ENCODE measurements at places on chromosomes 11 and 22. TPM values are rescaled to one million over a fixed set of nuclear protein-coding genes. Genes with fewer than 3 reads are reported as not detected.

- H3K36me3 ChIP-seq, result peaks cover 7% of the 10 kb centered on the region
- H3K27me3 ChIP-seq, result no peaks in the 10 kb centered on the region
- H3K4me3 ChIP-seq, result no peak overlapping the region
- DNase-seq, result no peak
- no peak overlapping the region for H3K27ac ChIP-seq
Observed at GRCh38 chr22:20065896-20066616, 14.0 kb upstream of the DGCR8 start.

GRCh38 chr11:62705413-62705812 is 1.8 kb downstream of the BSCL2 start:
- H3K4me3 ChIP-seq, result peak overlapping the region; percentile 90
- H3K27ac ChIP-seq, result peak overlapping the region; percentile 83
- DNase-seq, result no peak
- H3K27me3 ChIP-seq, result no peaks in the 10 kb centered on the region

GRCh38 chr11:86537541-86538222 is 134.7 kb downstream of the ME3 start:
- H3K4me1 ChIP-seq, result no peaks in the 10 kb centered on the region
- no peak for DNase-seq
- no peak overlapping the region for H3K27ac ChIP-seq
- no peak overlapping the region for H3K4me3 ChIP-seq

DNA sequence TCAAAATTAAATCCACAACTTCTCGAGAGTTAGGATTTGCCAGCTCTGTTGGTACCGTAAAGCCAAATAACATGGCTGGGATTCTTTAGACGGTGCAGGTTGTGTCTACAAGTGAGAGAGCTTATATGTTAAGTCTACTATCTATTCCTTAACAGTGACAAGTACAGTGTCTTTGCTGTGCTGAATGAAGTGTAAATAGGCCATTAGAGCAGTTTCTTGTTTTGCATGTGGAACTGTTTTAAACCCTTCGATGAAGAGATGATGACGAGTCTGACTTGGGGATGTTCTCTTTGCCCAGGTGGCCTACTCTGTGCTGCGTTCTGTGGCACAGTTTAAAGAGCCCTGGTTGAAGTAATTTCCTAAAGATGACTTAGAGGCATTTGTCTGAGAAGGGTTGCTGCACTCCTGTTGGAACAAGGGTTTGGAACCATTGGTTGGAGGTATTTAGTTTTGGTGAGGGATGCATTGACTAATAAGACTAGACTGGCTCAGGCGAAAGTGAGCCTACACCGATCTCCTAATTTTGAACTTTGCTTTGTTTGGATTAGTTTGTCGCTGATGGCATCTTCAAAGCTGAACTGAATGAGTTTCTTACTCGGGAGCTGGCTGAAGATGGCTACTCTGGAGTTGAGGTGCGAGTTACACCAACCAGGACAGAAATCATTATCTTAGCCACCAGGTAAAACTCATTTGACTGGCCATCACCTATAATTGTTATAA is 988 bp downstream of the RPS3 start:
- H3K27me3 ChIP-seq, result peaks cover 5% of the 10 kb centered on the region
- peak overlapping the region; percentile 98 for H3K27ac ChIP-seq
- peak overlapping the region; percentile 96 for H3K4me3 ChIP-seq

GRCh38 chr11:35507688-35508087 is 17.7 kb downstream of the PAMR1 start:
- no peaks in the 10 kb centered on the region for H3K36me3 ChIP-seq
- H3K27ac ChIP-seq, result no peak overlapping the region
- H3K27me3 ChIP-seq, result peaks cover 10% of the 10 kb centered on the region

GRCh38 chr22:46159777-46160176 is 9.5 kb downstream of the PPARA start:
- H3K27ac ChIP-seq, result no peak overlapping the region
- no peaks in the 10 kb centered on the region for H3K27me3 ChIP-seq
- no peak for DNase-seq
- peaks cover 16% of the 10 kb centered on the region for H3K36me3 ChIP-seq

- H3K4me1 ChIP-seq, result peaks cover 41% of the 10 kb centered on the region
- no peaks in the 10 kb centered on the region for H3K27me3 ChIP-seq
- H3K27ac ChIP-seq, result peak overlapping the region; percentile 91
- H3K36me3 ChIP-seq, result peaks cover 31% of the 10 kb centered on the region
- no peak for DNase-seq
Observed at GRCh38 chr11:35058669-35059434, 80.1 kb upstream of the CD44 start.

DNA sequence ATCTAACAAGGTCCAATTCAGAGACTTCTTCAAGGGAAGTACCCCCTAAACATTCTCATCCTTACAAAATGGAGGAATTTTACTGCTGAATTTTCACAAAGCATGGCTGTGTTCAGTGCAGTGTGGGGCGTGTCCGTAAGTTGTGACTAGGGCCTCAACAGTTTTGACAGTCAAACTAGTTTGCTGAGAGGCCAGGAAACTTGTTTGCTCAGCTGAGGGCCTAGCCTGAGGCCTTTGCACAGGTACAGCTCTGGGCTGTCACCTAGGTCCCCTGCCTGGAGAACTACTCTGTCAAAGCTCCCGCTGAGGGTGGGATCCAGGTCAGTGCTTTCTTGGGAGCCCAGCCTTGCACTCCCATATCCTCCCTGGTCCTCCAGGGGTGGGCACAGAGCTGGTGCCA is 27.9 kb downstream of the TCP11L1 start:
- H3K36me3 ChIP-seq, result peaks cover 35% of the 10 kb centered on the region
- no peak overlapping the region for H3K27ac ChIP-seq
- H3K4me1 ChIP-seq, result peaks cover 26% of the 10 kb centered on the region
- no peaks in the 10 kb centered on the region for H3K27me3 ChIP-seq
- DNase-seq, result no peak

DNA sequence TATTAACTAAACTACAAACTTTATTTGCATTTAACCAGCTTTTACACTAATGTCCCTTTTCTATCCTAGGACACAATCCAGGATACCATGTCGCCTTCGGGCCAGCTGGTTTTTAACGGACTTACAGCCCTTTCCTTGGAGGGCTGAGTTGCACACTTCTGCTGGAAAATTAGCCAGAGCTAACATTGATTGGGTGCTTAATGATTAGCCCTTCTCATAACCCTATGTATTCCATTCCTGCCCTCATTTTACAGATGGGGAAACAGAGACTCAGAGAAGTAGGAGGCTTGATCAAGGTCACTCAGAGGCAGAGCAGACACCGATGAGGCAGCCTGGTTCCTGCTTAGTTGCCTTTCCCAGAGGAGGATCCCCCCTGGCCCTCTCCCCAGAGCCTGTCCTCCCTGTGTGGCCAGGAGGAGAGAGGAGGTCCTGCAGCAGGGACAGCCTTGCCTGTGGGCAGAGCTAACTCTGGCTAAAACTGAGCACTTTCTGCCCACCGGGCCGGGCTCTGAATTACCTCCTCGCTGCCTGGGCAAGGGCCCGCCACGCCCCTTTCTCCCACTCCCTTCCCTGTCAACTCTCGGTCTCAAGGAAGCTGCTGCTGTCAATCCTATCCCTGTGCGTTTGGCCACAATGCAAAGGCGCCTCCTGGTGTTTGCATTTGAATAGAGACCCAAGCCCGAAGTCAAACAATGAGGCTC is 59.6 kb upstream of the PAX6 start:
- H3K36me3 ChIP-seq, result no peaks in the 10 kb centered on the region
- H3K27ac ChIP-seq, result no peak overlapping the region
- H3K27me3 ChIP-seq, result peaks cover 7% of the 10 kb centered on the region
- H3K4me1 ChIP-seq, result no peaks in the 10 kb centered on the region
- DNase-seq, result peak; percentile 35

GRCh38 chr11:47340980-47341775 is 11.3 kb downstream of the MYBPC3 start:
- no peak overlapping the region for H3K4me3 ChIP-seq
- H3K27ac ChIP-seq, result no peak overlapping the region
- H3K4me1 ChIP-seq, result no peaks in the 10 kb centered on the region
- no peaks in the 10 kb centered on the region for H3K27me3 ChIP-seq
- H3K36me3 ChIP-seq, result no peaks in the 10 kb centered on the region
- DNase-seq, result no peak

GRCh38 chr11:65304613-65305012 is 10.1 kb upstream of the CDC42EP2 start:
- H3K27me3 ChIP-seq, result no peaks in the 10 kb centered on the region
- H3K4me1 ChIP-seq, result no peaks in the 10 kb centered on the region
- no peak overlapping the region for H3K4me3 ChIP-seq
- no peak for DNase-seq

GRCh38 chr11:78801161-78801884 is 226.7 kb upstream of the NARS2 start:
- no peak for DNase-seq
- H3K27me3 ChIP-seq, result no peaks in the 10 kb centered on the region
- H3K27ac ChIP-seq, result no peak overlapping the region
- H3K36me3 ChIP-seq, result no peaks in the 10 kb centered on the region

GRCh38 chr11:71171576-71171975 is 80.8 kb downstream of the SHANK2 start:
- no peaks in the 10 kb centered on the region for H3K36me3 ChIP-seq
- no peak overlapping the region for H3K4me3 ChIP-seq
- H3K27ac ChIP-seq, result no peak overlapping the region

GRCh38 chr22:23888615-23889401 is 5.4 kb upstream of the MIF start:
- no peak overlapping the region for H3K27ac ChIP-seq
- H3K36me3 ChIP-seq, result peaks cover 7% of the 10 kb centered on the region
- no peak overlapping the region for H3K4me3 ChIP-seq
- no peak for DNase-seq
- no peaks in the 10 kb centered on the region for H3K27me3 ChIP-seq

DNA sequence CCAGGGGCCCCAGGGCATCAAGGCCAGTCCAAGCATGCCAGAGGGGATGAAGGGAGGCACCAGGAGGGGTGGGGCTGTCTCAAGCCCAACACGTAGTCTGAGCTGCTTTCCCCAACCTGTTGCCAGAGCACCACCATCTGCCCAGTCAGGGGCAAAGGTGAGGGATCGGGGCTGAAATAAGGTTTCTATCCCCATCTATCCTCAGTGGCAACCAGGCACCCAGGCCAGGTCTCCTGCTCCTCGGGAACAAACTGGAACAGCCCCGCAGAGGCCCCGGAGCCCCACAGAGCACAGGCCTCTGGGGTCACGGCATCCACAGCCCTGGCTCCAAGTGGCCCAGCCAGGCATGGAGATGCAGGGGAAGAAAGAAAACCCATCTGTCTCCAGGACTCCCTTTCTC is 19.3 kb downstream of the STARD10 start:
- no peak for DNase-seq
- H3K27me3 ChIP-seq, result peaks cover 6% of the 10 kb centered on the region
- H3K36me3 ChIP-seq, result no peaks in the 10 kb centered on the region
- H3K4me1 ChIP-seq, result peaks cover 13% of the 10 kb centered on the region
- H3K4me3 ChIP-seq, result no peak overlapping the region
- H3K27ac ChIP-seq, result no peak overlapping the region

- no peaks in the 10 kb centered on the region for H3K27me3 ChIP-seq
- DNase-seq, result peak; percentile 65
- H3K4me3 ChIP-seq, result peak overlapping the region; percentile 63
- H3K27ac ChIP-seq, result peak overlapping the region; percentile 94
Observed at GRCh38 chr11:60978546-60979380, 7.3 kb downstream of the CD6 start.

- H3K27me3 ChIP-seq, result no peaks in the 10 kb centered on the region
- no peak overlapping the region for H3K4me3 ChIP-seq
- no peak overlapping the region for H3K27ac ChIP-seq
- H3K4me1 ChIP-seq, result no peaks in the 10 kb centered on the region
- H3K36me3 ChIP-seq, result no peaks in the 10 kb centered on the region
- DNase-seq, result no peak
Observed at GRCh38 chr11:33588056-33588455, 112.6 kb downstream of the C11orf91 start.

GRCh38 chr11:69836401-69836800 is 17.2 kb upstream of the FGF3 start:
- H3K36me3 ChIP-seq, result no peaks in the 10 kb centered on the region
- peaks cover 20% of the 10 kb centered on the region for H3K27me3 ChIP-seq
- H3K4me3 ChIP-seq, result no peak overlapping the region
- no peak overlapping the region for H3K27ac ChIP-seq

GRCh38 chr11:63769714-63770455 is 1.3 kb upstream of the ZFTA start:
- H3K4me1 ChIP-seq, result peaks cover 15% of the 10 kb centered on the region
- H3K27me3 ChIP-seq, result peaks cover 31% of the 10 kb centered on the region
- H3K4me3 ChIP-seq, result peak overlapping the region; percentile 50
- no peak overlapping the region for H3K27ac ChIP-seq

- H3K27me3 ChIP-seq, result no peaks in the 10 kb centered on the region
- peak overlapping the region; percentile 17 for H3K27ac ChIP-seq
Observed at GRCh38 chr11:103070142-103070541, 21.8 kb downstream of the DCUN1D5 start.

DNA sequence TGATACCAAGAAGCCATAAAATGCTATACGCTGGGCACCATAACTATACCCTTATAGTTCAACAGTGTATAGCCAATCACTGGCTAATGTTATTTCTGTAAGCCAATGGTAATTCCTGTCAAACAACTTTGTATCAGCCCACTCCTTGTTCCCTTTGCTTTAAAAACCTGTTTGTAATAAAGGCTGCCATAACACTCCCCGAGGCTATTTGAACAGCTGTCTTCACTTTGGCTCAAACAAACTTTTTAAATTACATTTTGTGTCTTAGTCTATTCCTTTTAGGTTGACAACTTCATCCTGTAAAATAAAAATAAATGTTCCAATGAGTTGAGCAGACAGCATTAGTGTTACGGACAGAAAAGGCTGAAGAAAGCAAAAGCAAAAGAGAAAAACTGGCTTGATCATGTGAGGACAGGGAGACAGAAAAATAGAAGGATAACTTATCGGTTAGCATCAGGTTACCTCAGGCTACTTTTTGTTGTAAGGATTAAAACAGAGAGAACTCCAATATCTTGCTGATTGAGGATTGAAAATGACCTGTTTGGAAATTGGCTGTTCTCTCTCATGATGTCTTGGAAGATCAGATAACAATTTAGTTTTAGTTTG is 95.0 kb downstream of the AASDHPPT start:
- no peaks in the 10 kb centered on the region for H3K4me1 ChIP-seq
- H3K4me3 ChIP-seq, result no peak overlapping the region
- no peak for DNase-seq
- H3K27me3 ChIP-seq, result no peaks in the 10 kb centered on the region
- no peak overlapping the region for H3K27ac ChIP-seq
- no peaks in the 10 kb centered on the region for H3K36me3 ChIP-seq

GRCh38 chr11:3156282-3156660 is 8.8 kb downstream of the OSBPL5 start:
- H3K36me3 ChIP-seq, result no peaks in the 10 kb centered on the region
- DNase-seq, result no peak
- H3K4me1 ChIP-seq, result peaks cover 13% of the 10 kb centered on the region
- H3K4me3 ChIP-seq, result no peak overlapping the region
- peaks cover 6% of the 10 kb centered on the region for H3K27me3 ChIP-seq

The NRXN2 gene
- 0.34 TPM for total RNA-seq

The OR2AG2 gene
- 0.23 TPM for total RNA-seq

The AGBL2 gene
- 5.6 TPM for total RNA-seq

The CRYAB gene
- not detected for total RNA-seq

The MORC2 gene
- total RNA-seq, result 31.5 TPM

The SLC1A2 gene
- total RNA-seq, result not detected

The OR5D18 gene
- not detected for total RNA-seq

The MIAT gene
- 23.6 TPM for total RNA-seq

The TTC38 gene
- 25.1 TPM for total RNA-seq

The OR5A1 gene
- total RNA-seq, result not detected

The FGF19 gene
- total RNA-seq, result not detected

The HTR3A gene
- total RNA-seq, result not detected

The CCDC81 gene
- total RNA-seq, result 0.66 TPM

The OR52A1 gene
- not detected for total RNA-seq

The UBQLNL gene
- total RNA-seq, result 0.23 TPM

All from activated CD8-positive, alpha-beta T cell treated with anti-CD3 and anti-CD28 coated beads, Interleukin-2, amount 10 ng/mL, durations not matched to agents 7 days and 5 days (primary cell).